A549 treated with AZD2906 at 1 μM for 4 hours (cell line): ENCODE measurements at places on chromosomes 5 and 9. TPM values are rescaled to one million over a fixed set of nuclear protein-coding genes. Genes with fewer than 3 reads are reported as not detected.

Gene ANKRD18A
- 6.7 to 10.3 TPM (median 9.0 TPM) in 5 replicates for total RNA-seq

Gene ARID3C
- 0.11 to 0.32 TPM (median 0.17 TPM) in 5 replicates for total RNA-seq

Gene IL4
- total RNA-seq = not detected in 5 replicates

Gene CNTFR
- 0.06 to 0.14 TPM (median 0.12 TPM) in 5 replicates for total RNA-seq

Gene ZNF454
- not detected in 5 replicates for total RNA-seq

Gene ARL14EPL
- 0.11 to 0.31 TPM (median 0.25 TPM) in 5 replicates for total RNA-seq

Gene SUSD1
- 13.2 to 16.4 TPM (median 13.3 TPM) in 5 replicates for total RNA-seq

Gene MAMDC4
- 1.5 to 4.6 TPM (median 3.8 TPM) in 5 replicates for total RNA-seq

Gene KCNIP1
- not detected in 5 replicates for total RNA-seq
